Esophagus squamous epithelium (tissue), 5 donors: ENCODE measurements at places on chromosomes 13 and 19.

DNA sequence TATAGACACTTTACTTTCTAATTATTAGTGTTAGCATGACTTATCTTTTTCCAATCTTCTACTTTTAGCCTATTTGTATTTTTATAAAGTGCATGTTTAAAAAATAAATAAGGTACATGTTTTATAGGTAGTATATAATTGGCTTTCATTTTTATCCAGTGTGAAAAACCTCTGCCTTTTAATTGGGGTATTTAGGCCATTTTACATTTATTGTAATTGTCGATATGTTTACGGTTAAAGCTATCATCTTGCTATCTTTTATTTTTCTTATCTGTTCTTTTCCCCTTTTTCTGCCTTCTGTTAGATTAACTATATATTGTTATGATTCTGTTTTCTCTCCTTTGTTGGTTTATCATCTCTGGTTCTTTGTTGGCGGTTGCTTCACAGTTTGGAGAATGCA, 9.1 kb downstream of the PROZ start:
- no peak for DNase-seq

- DNase-seq = no peak
Observed at GRCh38 chr13:27495551-27495950, 45.2 kb upstream of the MTIF3 start.

DNA sequence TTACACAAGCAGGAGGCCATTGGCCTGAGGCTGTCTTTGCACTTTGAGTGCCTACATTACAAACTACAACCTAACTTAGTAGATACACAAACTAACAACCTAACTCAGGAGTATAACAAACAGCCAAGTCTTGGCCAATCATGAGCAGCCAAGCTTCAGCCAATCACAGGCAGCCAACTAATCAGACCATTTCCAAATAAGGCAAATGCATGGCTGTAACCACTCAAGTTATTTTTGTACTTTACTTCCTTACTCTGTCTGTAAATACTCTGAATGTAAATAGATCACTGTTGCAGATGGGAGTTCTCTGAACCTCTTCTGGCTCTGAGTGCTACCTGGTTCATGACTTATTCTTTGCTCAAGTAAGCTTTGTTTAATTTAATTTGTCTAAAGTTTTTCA, 748.1 kb upstream of the SGCG start:
- no peak for DNase-seq

GRCh38 chr13:43959291-43959690, 79.6 kb downstream of the LACC1 start:
- no peak for DNase-seq

DNA sequence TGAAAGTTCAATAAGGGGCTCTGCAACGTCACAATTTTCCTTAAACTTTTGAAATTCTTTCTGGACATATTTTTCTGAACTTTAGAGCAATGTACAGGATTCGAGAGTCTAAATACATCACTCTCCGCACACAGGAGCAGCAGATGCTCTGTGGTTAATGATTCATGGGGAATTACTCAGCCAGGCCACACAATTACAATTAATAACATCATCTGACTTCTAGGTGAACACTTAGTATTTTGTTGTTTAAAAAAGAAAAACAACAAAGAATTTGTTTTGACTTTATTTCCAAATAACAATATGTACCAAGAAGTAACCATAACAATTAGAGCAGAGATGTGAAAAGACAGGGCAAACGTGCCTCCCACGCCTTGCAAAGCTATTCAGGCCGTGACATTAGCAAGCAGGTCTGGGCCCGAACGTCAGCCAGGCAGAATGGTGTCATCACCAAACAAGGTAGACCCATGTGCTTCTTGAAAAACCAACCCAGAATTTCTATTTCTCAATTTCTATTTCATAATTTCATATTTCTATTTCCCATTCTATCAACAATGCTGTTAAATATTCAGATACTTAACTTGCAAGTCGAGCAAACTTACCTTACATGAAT, 236.3 kb downstream of the COL4A1 start:
- no peak for DNase-seq

DNA sequence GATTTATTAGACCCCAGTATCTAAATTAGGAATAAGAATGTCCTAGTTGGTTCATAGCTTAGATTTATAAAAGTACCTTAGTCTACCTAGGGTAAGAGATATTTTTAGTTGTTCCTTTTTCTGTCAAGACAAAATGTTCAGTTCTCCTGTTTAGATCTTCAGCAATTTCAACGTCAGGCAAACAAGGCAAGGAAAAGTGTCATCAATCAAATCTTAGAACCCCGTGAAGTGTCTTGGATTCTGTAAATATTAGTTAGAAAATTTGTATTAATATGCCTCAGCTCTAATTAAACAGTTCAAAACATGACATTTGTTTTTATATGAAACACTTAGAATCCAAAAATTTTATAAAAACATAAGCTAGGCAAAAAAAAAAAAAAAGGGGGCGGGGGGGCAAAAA, 296.6 kb downstream of the PCDH9 start:
- no peak for DNase-seq

- DNase-seq = no peak
Observed at GRCh38 chr13:23824371-23824770, 64.8 kb downstream of the MIPEP start.

- DNase-seq = no peak
Observed at GRCh38 chr19:2768365-2769132, 14.5 kb downstream of the SGTA start.

DNA sequence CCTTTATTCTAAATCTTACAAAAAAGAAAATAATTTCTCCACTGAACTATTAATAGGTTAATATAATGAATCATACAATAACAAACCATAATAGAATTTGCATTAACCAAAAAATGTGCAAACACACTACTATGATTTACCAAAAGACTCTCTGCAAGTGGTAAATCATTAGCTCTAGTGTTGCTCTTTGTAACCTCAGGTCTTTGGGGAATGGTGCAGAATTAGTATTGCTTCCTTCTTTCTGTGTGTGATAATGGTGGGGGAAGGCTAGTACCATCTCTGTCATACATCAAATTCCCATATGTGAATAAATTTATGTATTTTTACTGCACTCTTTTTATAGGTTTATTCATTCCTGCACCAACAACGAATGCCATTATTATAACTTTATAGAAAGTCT, 105.1 kb downstream of the COG6 start:
- no peak for DNase-seq

GRCh38 chr19:38093587-38093986, 130.4 kb downstream of the DPF1 start:
- DNase-seq = no peak

- no peak for DNase-seq
Observed at GRCh38 chr13:100138859-100139491, 50.1 kb downstream of the PCCA start.

DNA sequence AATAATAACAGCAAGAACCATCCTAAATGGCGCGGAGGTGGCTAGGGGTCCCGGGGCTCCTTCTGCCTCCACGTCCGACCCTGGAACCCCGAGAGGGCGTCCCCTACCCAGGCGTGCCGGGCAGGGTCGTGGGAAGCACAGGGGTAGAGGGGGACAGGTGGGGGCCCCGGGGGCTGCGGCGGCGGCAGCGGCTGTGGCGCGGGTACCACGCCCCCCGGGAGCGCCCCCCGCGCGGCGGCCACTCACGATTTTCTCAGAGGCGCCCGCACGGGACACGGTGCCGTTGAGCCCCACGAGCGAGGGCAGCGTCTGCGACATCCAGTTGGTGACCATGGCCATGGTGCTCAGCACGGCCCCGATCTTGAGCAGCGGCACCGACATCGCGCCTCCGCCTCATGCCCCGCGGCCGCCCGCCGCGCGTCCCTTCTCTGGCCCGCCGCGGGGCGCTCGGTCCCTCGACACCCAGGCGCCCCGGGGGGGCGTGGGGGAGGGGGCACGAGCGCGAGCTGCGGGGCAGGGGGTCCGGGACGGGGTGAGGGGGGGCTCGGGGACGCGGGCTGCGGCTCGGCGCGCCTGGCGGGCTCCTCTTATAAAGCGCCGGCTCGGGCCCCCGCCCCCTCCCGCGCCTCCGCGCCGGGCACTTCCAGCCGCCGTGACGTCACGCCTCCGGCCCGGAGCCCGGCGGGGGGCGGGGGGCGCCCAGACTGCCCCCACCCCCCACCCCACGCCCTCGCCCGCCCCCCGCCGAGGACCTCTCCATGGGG, 22.9 kb downstream of the OLFM2 start:
- DNase-seq = no peak

- no peak for DNase-seq
Observed at GRCh38 chr19:39679056-39679790, 23.5 kb downstream of the LGALS16 start.

DNA sequence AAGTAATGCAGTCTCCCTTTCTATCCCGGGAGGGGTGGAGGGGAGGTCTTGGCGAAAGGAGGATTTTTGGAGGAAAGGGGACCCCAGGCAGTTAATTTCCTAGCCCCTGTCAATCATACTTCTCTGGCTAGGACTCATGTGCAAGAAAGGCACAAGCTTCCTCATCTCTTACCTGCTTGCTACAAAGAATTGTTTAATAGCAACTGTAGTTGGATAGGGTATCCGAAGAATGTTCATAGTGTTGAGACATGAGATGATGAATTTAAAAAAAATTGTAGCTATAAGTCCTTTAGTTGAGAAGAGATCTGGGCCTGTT, 525 bp downstream of the BORA start:
- DNase-seq = no peak

DNA sequence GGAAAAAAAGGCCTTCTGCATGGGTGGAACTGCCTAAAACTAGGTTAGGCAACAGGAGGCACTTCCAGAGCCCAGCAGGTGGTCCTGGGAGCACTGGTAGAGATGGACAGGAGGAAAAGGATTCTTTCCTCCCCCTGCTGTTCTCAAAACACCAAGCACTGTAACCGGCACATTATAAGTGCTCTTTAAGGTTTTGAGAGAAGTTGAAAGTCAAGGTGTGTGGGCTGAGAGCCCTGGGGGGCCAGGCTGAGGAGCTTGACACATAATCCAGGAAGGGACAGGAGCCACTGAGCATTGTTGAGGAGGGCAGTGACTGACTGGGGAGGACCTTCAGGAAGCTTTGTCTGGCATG, 32.3 kb downstream of the SPATA13 start:
- no peak for DNase-seq

GRCh38 chr13:67231289-67232000, 1.3 kb upstream of the PCDH9 start:
- no peak for DNase-seq

GRCh38 chr13:85508683-85509329, 290.4 kb downstream of the SLITRK6 start:
- DNase-seq = no peak

DNA sequence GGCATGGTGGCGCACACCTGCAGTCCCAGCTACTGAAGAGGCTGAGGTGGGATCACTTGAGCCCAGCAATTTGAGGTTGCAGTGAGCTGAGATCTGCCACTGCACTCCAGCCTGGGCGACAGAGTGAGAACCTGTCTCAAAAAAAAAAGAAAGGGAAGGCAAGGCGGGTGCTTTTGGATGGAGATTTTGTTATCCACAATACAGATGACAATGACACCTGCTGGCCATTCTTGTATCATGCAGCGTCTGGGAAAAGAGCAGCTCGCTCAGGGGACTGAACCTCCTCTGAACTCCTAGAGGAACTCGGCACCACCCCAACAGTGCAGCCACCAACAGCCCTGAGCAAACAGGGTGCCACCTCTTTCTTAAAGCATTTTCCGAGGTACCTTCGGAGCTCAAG, 22.8 kb downstream of the HAUS8 start:
- no peak for DNase-seq

GRCh38 chr19:19274146-19274545, 1.0 kb upstream of the TM6SF2 start:
- no peak for DNase-seq

DNA sequence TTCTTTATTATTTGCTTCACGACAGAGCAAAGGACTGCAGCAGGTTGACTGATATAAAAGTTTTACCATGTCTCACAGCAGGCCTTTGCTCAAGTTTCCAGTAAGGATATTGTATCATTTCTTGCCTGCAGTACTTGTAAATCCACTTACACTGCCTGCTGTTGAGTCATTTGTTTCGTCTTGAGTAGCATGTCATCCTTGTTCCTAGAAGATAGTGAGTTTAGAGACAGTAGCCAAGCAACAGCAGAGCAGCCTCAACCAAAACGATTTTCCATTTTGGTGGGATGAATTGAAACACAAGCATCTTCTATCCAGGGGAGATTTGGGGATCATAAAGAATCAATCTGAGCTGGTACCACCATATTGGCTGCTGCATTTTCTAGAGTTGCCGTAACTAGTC, 24.0 kb upstream of the ALOX5AP start:
- no peak for DNase-seq

DNA sequence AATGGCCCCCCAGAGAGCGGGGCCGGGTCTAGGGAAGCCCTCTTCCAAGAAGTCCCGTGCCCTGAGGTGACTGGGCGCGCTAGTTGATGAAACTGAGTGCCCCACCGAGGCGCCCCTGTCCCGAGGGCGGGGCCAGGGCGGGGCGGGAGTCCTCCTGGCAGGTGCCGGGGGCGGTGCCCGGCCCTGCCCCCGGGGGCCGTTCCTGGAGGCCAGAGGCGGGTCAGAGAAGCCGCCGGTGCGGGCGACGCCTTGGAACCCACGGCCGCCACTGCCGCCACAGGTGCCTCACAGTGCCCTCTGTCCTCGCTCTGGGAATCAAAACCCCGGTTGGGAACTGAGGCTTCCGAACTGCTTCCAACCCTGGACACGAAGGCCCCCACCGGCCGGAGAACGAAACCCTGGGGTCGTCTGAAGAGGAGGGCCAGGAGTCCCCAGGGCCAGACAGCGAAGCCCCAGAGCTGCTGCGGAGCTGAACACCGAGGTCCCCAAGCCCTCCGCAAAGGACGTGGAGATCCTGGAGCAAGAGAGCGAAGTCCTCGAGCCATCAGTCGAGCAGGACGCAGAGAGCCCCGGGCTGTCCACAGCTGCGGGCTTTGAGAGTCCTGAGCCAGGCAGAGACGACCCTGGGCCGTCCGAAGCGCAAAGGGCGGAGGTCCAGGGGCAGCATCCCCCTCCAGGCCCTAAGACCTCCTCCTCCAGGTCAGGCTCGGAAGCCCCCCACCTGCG, at the start of gene MISP3:
TSS of gene MISP3 (plus strand) at position 252 of the 726 bp plus-strand sequence. CDS start 524 bp downstream, outside the sequence.
- no peak for DNase-seq

DNA sequence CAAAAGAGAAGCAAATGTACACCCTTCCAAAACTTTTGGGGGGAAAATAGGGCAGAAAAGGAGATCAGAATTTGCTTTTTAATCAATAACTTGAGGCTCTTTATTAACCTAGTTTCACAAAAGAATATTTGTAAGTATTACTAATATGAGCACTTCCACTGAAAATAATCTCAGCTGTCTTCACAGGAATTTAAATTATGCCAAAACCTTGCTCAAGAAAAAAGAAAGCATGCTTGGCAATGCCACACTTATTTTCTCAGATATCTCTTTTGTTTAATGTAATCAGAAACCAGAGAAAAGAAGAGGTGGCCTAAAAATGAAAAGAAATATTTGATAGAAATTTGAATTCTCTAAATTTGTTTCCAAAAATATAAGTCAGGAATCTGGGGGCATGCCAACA, 234.9 kb upstream of the GPC6 start:
- DNase-seq = no peak
